Thoracic aorta (tissue), 2 donors: ENCODE measurements at places on chromosomes 3 and 15. TPM values are rescaled to one million over a fixed set of nuclear protein-coding genes. Genes with fewer than 3 reads are reported as not detected.

RBPMS2 gene
- total RNA-seq = not detected

SELENOK gene
- 22.6 TPM for total RNA-seq

LHFPL4 gene
- not detected for total RNA-seq

ISLR gene
- 76.8 TPM for total RNA-seq

SCAANT1 gene
- total RNA-seq = not detected

COL8A1 gene
- 916 TPM for total RNA-seq

HHLA2 gene
- not detected for total RNA-seq

CIDEC gene
- total RNA-seq = 2.0 TPM

TF gene
- 2.2 TPM for total RNA-seq

DZIP3 gene
- 9.3 TPM for total RNA-seq

GOLGA8T gene
- total RNA-seq = 11.5 TPM

CCR9 gene
- not detected for total RNA-seq

RNU5B-1 gene
- not detected for total RNA-seq

ZNF860 gene
- 0.71 TPM for total RNA-seq

PARP16 gene
- 7.2 TPM for total RNA-seq

DPPA4 gene
- total RNA-seq = not detected

SLC24A5 gene
- total RNA-seq = not detected

KLHL25 gene
- total RNA-seq = 18.1 TPM

TM4SF18 gene
- 4.9 TPM for total RNA-seq

SLC38A3 gene
- 0.28 TPM for total RNA-seq

CPN2 gene
- total RNA-seq = not detected

SLCO3A1 gene
- total RNA-seq = 16.5 TPM

KCNH8 gene
- total RNA-seq = 0.07 TPM

HDC gene
- 8.3 TPM for total RNA-seq

PROS1 gene
- total RNA-seq = 180 TPM

TMEM44 gene
- total RNA-seq = 11.5 TPM

TRIM42 gene
- total RNA-seq = not detected

SENP7 gene
- total RNA-seq = 23.7 TPM

DGKG gene
- 16.7 TPM for total RNA-seq

BTLA gene
- total RNA-seq = 0.35 TPM

NEDD4 gene
- total RNA-seq = 27.4 TPM

RCCD1 gene
- total RNA-seq = 8.6 TPM

RPP14 gene
- 10.1 TPM for total RNA-seq

ECE2 gene
- total RNA-seq = not detected

PAQR5 gene
- total RNA-seq = 1.2 TPM

SKOR1 gene
- total RNA-seq = 3.5 TPM

ZNF502 gene
- total RNA-seq = 3.7 TPM

CHDH gene
- 0.68 TPM for total RNA-seq

EXD1 gene
- not detected for total RNA-seq

CSPG4 gene
- 263 TPM for total RNA-seq
